ENCODE measurements at places on chromosomes 1 and 21.

DNA sequence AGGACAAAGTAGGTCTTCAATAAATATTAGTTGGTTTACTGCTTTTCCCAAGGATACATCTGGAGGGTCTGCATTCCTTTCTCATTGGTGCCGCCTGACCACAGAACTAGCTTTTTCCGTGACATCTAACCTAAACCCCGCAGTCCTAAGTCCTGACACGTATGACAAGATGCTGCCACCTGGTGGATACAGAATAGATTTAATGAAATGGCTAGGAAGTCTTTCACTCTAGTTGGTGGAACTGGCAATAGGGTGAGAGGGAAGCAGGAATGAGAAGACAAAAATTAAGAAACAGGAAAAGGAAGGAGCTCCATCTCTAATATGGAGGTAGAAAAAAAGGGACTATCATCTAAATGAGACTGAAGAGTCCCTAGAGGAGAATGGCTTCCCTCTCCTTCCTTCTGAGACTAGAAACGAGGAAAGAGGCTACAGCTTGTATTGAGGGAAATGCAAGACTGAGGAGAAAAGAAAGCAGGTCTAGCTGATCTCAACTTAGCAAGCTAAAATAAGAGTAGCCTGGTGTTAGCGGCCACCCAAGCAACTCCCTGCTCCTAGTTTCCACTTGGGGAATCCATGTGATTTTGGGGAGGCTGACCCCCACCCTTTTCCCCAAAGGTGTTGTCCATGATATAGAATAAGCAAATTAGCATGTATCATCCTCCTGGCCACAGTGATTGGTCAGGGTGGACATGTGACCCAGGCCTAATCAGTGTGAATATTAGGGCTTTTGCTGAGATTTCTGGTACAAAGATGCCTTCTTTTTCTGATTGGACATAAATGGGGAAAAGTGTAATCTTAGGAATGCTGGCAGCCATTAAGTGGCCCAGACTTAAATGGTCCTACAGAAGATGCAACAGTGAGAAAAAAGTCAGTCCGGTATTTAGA, 5.9 kb downstream of the RFX5 start:
- DNase-seq, result peak; percentile 79

GRCh38 chr1:5742032-5742431, 250.2 kb downstream of the NPHP4 start:
- no peak for DNase-seq

DNA sequence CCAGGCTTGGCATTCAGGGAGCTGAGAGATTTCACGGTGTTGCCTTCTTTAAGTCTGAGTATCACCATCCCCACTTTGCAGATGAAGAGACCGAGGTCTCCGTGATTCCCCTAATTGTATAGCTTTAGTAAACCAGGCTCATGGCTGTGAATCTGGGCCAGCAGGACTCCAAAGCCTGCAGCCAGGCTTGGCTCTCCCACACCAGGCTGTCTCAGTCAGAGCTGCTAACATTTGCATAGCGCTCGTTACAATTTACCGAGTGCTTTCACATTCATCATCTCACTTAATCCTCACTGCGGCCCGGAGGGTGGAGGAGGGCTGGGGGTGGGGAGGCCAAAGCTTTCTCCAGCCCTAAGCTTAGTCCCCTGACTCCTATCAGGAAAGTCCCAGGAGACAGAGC, 11.7 kb downstream of the C1orf94 start:
- no peak for DNase-seq

DNA sequence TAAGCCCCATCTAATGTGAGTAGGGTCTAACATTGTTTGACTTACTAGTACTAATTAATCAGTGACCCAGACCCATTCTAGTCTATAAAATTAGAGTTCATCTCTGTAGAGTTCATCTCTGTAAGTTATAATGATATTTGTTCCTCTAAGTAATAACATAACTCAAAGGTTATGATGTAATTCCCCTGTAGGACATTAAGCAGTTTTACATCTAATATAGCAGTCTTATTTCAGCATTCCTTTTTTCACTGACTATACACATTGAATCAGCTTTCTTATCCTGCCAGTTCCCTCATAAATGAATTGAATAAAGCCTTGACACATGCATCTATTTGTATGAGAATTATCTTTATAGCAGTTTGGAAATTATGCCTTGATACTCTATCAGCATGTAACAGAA, 90.9 kb downstream of the SH3GLB1 start:
- DNase-seq, result no peak

DNA sequence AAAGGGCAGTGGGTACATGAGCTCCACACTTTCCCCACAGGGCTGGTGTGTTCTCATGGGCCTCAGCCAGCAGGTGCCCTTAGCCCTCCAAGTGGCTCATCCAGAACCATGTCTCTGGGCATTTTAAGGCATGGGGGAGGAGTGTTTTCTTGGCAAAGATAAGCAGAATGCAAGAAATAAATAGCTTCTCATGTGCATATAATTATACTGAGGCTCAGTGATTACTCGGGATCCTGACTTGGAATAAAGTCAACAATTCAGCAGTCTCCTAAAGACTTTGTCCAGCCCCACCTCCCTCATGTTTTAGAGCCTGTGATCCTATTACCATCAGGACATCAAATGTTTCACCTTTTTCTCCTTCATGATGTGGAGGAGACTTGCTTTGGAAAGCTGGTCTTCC, 92.7 kb upstream of the COG2 start:
- DNase-seq, result no peak

GRCh38 chr1:55679971-55680370, 464.8 kb upstream of the USP24 start:
- no peak for DNase-seq

- no peak for DNase-seq
Observed at GRCh38 chr1:21020151-21020550, 156.5 kb downstream of the EIF4G3 start.

- no peak for DNase-seq
Observed at GRCh38 chr1:6959491-6959890, 174.2 kb downstream of the CAMTA1 start.

Measured in T-helper 2 cell (primary cell).